Hepatocyte (in vitro differentiated cells): ENCODE measurements at places on chromosomes 2 and 18.
A peak's percentile ranks its signal among the peaks of the same experiment; 100 is the strongest.

DNA sequence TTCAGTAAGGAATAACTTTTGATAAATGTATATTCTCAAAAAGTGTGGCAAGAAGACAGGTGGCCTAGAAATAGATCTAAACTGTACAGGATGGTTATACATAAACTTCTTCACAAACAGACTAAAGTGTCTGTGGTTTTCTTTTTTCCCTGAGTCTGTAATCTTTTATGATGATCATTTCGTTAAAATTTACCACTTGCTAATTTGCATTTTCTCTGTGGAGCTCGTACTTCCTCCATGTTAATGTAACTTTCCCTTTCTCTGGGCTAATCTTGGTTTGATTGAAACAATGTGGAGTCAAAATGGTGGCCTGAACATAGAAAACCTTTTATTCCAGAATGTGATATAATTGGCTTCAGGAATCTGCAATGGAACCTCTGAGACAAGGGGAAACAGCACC lies 166.2 kb downstream of the FTCDNL1 start:
- H3K4me1 ChIP-seq, result no peaks in the 10 kb centered on the region
- no peaks in the 10 kb centered on the region for H3K36me3 ChIP-seq
- H3K27ac ChIP-seq, result no peak overlapping the region
- no peak for DNase-seq
- no peaks in the 10 kb centered on the region for H3K27me3 ChIP-seq

- no peak for DNase-seq
- no peaks in the 10 kb centered on the region for H3K36me3 ChIP-seq
- no peaks in the 10 kb centered on the region for H3K27me3 ChIP-seq
- no peak overlapping the region for H3K4me3 ChIP-seq
Measured at GRCh38 chr2:9315280-9315847, 108.0 kb downstream of the ITGB1BP1 start.

DNA sequence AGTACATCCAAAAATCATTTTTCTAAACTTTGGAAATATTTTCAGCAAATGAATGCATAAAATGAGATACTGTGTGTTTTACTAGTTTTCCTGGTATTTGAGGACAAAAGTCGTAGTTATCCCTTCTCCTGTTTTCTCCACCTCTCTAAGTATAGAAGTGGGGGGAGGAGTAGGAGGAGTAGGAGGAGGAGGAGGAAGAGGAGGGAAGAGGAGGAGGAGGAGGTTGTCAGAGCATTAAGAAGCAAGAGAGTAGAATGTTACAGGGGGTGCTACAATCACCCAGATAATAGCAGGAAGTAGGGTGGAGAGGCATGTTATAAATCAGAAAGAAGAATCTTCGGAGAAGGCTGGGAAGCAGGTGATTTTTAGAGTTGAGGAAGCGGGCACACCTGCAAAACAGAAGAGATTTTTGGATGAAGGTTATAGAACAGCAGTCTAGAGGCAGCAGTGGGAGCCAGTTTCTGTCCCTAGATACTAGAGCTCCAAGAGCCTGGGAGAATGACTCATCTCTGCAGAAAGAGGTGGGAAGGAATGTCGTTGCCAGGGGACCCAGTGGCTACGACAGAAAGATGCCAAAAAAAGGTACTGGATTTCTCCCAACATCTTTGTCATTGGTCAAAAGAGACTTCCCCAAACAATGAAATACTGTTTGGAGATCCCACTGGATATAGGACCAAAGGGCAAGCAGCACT lies 44.2 kb upstream of the AQP4 start:
- no peaks in the 10 kb centered on the region for H3K36me3 ChIP-seq
- H3K27ac ChIP-seq, result no peak overlapping the region
- no peak overlapping the region for H3K4me3 ChIP-seq

DNA sequence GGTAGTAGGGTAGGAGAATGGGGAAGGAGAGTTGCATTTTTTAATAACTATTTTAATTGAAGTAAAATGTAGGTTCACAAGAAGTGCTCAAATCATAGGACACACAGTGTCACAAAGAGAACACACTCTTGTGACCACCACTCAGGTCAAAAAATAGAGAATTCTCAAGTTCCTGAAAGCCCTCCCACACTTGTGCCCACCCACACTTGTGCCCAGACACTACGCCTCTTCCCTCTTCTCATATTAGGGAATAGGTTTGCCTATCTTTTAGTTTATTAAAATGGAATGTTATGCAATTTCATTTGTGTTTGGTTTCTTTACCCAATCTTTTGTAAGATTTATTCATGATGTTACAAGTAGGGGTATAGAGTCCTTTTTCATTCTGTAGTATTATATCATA lies 67.2 kb downstream of the UGGT1 start:
- no peaks in the 10 kb centered on the region for H3K36me3 ChIP-seq
- H3K27ac ChIP-seq, result no peak overlapping the region
- no peaks in the 10 kb centered on the region for H3K4me1 ChIP-seq
- no peak overlapping the region for H3K4me3 ChIP-seq
- no peak for DNase-seq

DNA sequence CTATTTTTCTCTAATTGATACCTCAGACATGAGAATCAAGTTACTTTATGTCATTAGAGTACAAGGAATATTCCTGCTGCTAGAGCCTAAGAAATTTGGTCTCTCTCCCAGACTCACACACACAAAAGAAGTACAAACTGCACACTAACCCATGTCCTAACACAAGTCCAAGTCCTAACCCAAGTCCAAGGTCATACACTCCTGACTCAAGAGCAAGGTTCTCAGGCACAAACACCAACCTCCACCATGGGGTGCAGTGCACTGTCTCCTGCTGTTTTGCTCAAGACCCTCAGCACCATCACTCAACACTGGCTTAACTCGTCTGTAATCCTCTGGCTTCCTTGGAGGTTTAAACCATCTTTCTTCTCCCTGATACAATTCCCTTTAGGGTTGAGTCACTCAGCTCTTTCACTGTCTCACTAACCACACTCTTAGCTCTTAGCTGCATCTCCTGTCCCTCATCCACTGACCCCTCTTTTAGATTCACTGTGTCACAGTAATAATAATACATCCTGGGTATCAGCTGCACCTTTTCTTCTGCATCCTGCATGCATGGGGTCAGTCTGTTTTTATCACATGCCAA lies 129.8 kb downstream of the BCL2L11 start:
- H3K27ac ChIP-seq, result no peak overlapping the region
- H3K4me3 ChIP-seq, result no peak overlapping the region
- no peaks in the 10 kb centered on the region for H3K4me1 ChIP-seq

DNA sequence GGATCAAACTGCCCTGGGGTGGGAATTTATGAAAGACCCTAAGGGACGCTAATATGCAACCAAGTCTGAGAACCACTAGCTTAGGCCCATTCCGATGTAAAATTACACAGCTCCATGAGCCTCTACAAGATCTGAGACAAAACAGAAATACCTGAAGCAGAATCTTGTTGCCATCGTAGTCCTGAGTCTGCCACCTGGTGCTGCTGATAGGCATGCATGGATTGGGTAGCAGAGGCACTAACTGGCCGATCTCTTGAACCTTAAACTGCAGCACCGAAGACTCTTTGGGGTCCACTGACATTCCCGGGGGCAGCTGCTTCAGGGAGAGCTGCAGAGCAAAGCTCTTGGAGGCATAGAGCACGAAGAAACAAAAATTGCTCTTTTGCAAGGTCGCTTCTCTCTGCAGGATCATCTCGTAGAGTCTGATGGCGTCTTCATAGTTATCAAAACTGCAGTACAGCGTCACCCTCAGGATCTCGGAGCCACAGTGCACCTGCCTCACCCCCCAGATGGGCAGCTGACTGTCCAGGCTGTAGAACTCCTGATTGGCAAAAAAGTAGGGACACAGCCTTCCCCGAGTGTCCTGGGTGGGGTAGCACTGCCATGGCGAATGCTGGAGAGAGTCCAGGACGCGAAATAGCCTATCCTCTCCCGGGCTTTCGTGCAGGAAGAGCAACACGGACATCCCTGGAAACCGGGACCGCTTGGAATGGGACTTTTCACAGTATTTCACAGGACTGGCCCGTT lies 848 bp downstream of the FAM124B start:
- H3K4me3 ChIP-seq, result no peak overlapping the region
- no peaks in the 10 kb centered on the region for H3K4me1 ChIP-seq
- no peaks in the 10 kb centered on the region for H3K27me3 ChIP-seq
- no peak for DNase-seq

- no peaks in the 10 kb centered on the region for H3K27me3 ChIP-seq
- H3K4me1 ChIP-seq, result no peaks in the 10 kb centered on the region
- no peaks in the 10 kb centered on the region for H3K36me3 ChIP-seq
- H3K4me3 ChIP-seq, result no peak overlapping the region
- H3K27ac ChIP-seq, result no peak overlapping the region
Measured at GRCh38 chr2:171345971-171346722, 87.6 kb downstream of the METTL8 start.

GRCh38 chr2:241228081-241228859 lies 39.8 kb downstream of the ANO7 start:
- no peak overlapping the region for H3K4me3 ChIP-seq
- no peaks in the 10 kb centered on the region for H3K27me3 ChIP-seq
- no peak for DNase-seq
- peaks cover 8% of the 10 kb centered on the region for H3K4me1 ChIP-seq
- H3K36me3 ChIP-seq, result no peaks in the 10 kb centered on the region
- no peak overlapping the region for H3K27ac ChIP-seq

DNA sequence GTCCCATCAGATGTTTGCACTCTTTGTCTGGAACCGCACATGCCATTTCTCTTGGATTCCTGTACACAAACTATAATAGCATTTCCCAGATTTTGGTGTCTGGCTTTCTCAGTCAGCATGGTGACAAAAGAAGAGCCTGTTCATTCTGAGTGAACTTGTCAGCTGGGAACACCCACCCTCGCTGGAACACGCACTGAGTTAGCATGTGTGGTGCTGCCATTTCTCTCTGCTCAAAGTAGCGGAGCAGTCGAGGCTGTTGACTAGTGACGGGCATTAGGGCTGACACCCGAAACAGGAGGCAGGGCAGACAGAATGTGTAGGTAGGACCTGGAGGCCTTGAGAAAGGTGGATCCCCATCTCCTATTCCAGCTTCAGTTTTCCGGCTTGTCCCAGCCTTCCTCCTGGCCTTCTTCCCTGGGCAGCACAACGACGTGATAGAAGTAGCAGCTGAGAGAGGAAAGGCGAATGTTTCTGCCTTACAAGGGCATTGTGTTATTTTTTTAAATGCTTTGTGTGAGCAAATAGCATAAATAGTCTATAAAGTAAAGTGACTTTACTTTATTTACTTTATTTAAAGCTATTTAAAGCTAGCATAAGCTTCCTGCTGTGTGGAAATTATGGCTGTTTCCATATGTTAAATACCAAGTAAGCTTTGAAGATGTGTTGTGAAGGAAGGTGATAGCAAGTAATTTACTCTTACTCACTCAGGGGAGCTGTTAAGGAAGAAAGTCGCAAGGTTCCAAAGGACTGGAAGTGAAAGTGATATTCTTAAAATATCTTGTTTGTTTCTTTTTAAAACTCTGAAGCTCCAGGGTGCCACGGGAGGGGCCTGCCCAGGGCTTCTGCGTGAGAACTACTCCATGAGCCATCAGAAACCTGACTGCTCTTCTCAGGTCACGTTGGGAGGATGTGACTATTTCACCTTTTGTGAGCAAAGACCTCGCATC lies 272.6 kb downstream of the NEDD4L start:
- H3K4me3 ChIP-seq, result no peak overlapping the region
- H3K36me3 ChIP-seq, result no peaks in the 10 kb centered on the region
- H3K4me1 ChIP-seq, result peaks cover 23% of the 10 kb centered on the region
- peak overlapping the region; percentile 65 for H3K27ac ChIP-seq

DNA sequence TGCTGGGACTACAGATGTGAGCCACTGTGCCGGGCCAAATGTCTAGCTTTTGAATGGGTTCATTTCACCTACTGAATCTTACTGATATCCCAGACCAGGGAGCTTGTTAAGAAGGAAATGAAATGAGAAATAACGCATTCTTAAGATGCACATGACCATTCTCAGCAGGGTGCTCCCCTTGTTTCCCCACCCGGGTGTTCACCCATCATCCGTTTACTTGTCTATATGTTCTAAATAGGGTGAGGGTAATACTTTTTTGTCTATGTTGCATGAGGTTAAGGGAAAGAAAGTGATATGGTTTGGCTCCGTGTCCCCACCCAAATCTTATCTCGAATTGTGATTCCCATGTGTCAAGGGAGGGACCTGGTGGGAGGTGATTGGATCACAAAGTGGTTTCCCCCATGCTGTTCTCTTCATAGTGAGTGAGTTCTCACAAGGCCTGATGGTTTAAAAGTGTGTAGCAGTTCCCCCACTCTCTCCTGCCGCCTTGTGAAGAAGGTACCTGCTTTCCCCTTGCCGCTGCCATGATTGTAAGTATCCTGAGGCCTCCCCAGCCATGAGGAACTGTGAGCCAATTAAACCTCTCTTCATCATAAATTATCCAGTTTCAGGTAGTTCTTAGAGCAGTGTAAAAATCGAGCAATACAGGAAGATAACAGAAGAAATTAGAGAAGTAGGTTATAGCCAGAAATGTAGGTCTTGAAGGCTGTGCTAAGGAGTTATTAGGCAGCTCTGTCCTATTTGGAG lies 129.1 kb downstream of the DDX1 start:
- H3K27ac ChIP-seq, result no peak overlapping the region
- H3K36me3 ChIP-seq, result no peaks in the 10 kb centered on the region
- no peak overlapping the region for H3K4me3 ChIP-seq
- no peaks in the 10 kb centered on the region for H3K4me1 ChIP-seq
- no peak for DNase-seq

DNA sequence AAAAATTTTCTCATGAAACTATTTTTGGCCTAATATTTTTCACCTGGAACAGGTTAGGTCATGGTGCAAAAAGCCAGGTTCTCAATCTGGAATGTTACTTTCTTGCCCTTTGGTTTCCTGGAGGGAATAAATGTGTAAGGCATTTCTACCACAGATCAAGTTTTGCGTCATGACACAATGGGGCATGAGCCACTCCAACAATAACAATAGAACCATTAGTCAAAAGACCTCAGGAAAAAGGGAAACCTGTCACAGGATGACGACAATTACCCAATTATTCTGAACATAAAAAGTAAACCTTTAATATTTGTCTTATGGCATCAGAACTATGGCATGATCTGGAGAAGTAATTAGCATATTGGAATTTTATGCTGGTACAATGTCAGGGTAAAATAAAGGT lies 88.2 kb upstream of the HNRNPA3 start:
- no peaks in the 10 kb centered on the region for H3K27me3 ChIP-seq
- no peak overlapping the region for H3K4me3 ChIP-seq
- no peak overlapping the region for H3K27ac ChIP-seq
- no peaks in the 10 kb centered on the region for H3K4me1 ChIP-seq

DNA sequence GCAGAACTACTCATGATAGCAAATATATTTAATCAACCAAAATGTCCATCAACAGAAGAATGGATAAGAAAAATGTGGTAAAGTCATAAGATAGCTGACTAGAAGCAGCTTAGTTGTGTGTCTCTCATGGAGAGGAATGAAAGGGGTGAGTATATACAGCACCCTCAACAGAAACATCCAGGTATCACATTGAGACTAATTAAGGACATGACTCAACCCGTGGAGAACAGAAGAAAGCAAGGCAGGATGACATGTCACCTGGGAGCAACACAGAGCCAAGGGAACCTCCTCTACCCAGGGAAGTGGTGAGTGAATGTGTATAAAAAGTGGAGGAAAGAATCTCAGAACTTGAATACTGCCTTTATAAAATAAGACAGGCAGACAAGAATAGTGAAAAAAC lies 1695.0 kb upstream of the CELF4 start:
- no peak for DNase-seq
- no peak overlapping the region for H3K4me3 ChIP-seq
- no peaks in the 10 kb centered on the region for H3K4me1 ChIP-seq
- H3K27ac ChIP-seq, result no peak overlapping the region
- H3K36me3 ChIP-seq, result no peaks in the 10 kb centered on the region

GRCh38 chr18:73826098-73826497 lies 321.5 kb downstream of the FBXO15 start:
- no peaks in the 10 kb centered on the region for H3K4me1 ChIP-seq
- no peak for DNase-seq
- no peaks in the 10 kb centered on the region for H3K27me3 ChIP-seq
- H3K4me3 ChIP-seq, result no peak overlapping the region
- H3K36me3 ChIP-seq, result no peaks in the 10 kb centered on the region
- H3K27ac ChIP-seq, result no peak overlapping the region
